ENCODE measurements at places on chromosomes 5 and 9. TPM values are rescaled to one million over a fixed set of nuclear protein-coding genes. Genes with fewer than 3 reads are reported as not detected.

The WNT8A gene
- total RNA-seq, result not detected

The DCTN4 gene
- total RNA-seq, result 64.0 TPM

The FAM169A gene
- 0.57 TPM for total RNA-seq

The SMIM33 gene
- not detected for total RNA-seq

The CDHR2 gene
- not detected for total RNA-seq

The KIF4B gene
- 0.14 TPM for total RNA-seq

The TOR1A gene
- 51.6 TPM for total RNA-seq

The ZNF169 gene
- 3.7 TPM for total RNA-seq

The TRPM6 gene
- under 0.01 TPM for total RNA-seq

The FAM153A gene
- total RNA-seq, result not detected

Measured in placental pericyte (primary cell).